ENCODE measurements at places on chromosomes 16 and 17.

- H3K27ac ChIP-seq: no peak overlapping the region
- H3K4me3 ChIP-seq: no peak overlapping the region
- DNase-seq: no peak
- peaks cover 50% of the 10 kb centered on the region for H3K4me1 ChIP-seq
- no peaks in the 10 kb centered on the region for H3K27me3 ChIP-seq
Measured at GRCh38 chr16:68082629-68083238, 2.4 kb upstream of the NFATC3 start.

DNA sequence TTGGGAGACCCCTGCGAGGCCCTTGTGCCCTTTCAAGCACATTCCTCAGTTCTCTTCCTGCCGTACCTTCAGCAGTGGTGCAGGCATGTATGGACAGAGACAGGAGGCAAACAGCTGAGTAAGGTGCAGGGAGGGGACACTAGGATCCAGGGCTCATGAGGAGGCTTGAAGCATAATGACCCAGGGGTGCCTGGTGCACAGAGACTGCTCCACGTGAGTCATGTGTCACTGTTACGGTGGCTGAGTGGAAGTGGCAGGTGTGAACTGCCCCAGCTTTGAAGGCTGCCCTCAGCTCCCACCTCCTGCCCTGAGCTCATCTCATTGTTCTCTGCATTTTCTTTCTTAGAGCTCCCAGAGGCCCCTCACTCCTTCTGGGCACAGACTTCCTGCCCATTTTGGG, 124.8 kb downstream of the NTN1 start:
- H3K4me1 ChIP-seq: peaks cover 5% of the 10 kb centered on the region
- H3K36me3 ChIP-seq: no peaks in the 10 kb centered on the region
- H3K4me3 ChIP-seq: no peak overlapping the region
- no peak overlapping the region for H3K27ac ChIP-seq
- H3K27me3 ChIP-seq: no peaks in the 10 kb centered on the region

DNA sequence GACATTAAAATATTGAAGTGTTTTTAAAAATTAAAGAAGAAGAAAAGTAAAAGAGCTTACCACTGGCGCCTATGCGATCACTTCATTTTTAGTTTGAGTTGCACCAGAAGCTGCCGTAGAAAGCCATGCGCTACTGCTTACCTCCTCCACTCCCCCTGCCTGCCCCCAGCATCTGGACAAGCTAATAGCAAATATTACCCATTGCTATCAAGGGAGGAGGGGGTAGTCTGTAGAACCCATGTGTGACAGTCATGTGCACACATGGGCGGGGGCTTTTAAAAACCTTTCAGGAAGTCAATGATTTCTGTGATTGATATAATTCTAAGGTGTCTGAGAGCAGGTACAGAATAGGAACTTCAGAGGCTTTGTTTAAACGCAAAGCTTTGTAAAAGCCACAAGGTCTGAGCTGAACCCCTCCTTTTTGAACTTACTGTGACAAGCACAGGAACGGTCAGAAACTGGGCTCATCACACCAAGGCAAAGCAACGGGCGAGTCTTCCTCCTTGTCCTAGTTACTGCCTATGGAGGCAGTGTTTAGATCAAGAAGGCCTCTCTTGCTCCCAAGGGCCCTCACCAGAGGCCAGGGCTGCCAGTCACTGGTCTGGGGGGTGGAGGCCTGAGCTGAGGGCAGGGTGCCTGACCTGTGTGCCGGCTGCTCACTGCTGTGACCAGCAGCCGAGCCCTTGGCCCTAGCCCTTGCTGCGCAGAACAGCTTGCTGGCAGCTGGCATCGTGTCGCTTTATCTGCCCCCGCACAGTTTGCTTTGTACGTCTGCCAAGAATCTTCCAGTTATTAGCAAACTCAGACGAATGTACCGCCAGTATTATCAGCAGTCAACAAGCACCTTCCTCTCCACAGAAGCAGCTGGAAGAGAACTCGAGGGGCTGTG, 15.0 kb downstream of the GINS2 start:
- H3K27ac ChIP-seq: peak overlapping the region; percentile 51
- peaks cover 34% of the 10 kb centered on the region for H3K4me1 ChIP-seq
- H3K36me3 ChIP-seq: peaks cover 80% of the 10 kb centered on the region
- H3K27me3 ChIP-seq: no peaks in the 10 kb centered on the region
- peak; percentile 81 for DNase-seq

- peak overlapping the region; percentile 64 for H3K27ac ChIP-seq
- H3K27me3 ChIP-seq: no peaks in the 10 kb centered on the region
- H3K4me1 ChIP-seq: peaks cover 50% of the 10 kb centered on the region
- DNase-seq: peak; percentile 67
- H3K36me3 ChIP-seq: peaks cover 8% of the 10 kb centered on the region
Measured at GRCh38 chr16:14559809-14560241, 70.2 kb downstream of the PARN start.

GRCh38 chr17:80053102-80053501, 16.7 kb downstream of the CCDC40 start:
- H3K4me3 ChIP-seq: no peak overlapping the region
- H3K27me3 ChIP-seq: no peaks in the 10 kb centered on the region
- peak; percentile 48 for DNase-seq
- no peak overlapping the region for H3K27ac ChIP-seq
- H3K4me1 ChIP-seq: no peaks in the 10 kb centered on the region

DNA sequence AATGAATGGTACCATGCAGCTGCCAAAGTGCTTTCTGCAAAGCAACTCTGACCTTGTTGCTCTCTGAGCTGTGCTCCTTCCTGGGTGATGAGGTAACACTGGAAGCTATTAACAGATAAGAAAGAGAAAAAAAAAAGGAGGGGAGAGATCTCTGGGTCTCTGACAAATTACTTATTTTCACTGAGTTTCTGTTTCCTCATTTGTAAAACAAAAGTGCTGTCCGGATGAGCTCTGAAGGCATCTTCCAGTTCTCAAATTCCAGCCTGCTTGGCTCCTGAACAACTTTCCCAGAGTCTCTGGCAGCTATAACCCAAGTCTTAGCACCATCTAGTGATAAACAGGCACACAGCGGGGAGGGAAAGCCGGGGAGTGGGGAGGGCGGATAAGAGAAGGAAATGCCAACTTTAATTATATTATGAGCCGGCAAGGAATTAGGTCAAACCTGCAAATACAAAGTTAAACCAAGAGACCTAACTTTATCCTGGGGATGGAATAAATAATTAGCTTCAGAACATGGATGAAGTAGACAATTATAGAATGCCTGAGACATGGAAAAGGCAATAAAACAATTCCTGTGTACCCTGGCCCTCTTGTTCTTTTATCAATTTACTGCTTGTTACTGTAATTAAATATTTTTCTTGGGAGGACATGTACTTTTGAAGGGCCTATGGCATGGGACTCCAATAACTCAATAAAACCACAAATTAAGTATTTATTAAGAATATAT, 61.3 kb upstream of the KIFC3 start:
- H3K36me3 ChIP-seq: no peaks in the 10 kb centered on the region
- H3K4me3 ChIP-seq: no peak overlapping the region
- H3K27me3 ChIP-seq: no peaks in the 10 kb centered on the region
- H3K4me1 ChIP-seq: peaks cover 3% of the 10 kb centered on the region
- DNase-seq: peak; percentile 88

- H3K27ac ChIP-seq: no peak overlapping the region
- DNase-seq: no peak
- peaks cover 44% of the 10 kb centered on the region for H3K4me1 ChIP-seq
- peaks cover 3% of the 10 kb centered on the region for H3K27me3 ChIP-seq
Measured at GRCh38 chr17:38602453-38602852, 3.3 kb downstream of the SRCIN1 start.

GRCh38 chr16:19898924-19899604, 14.4 kb upstream of the GPRC5B start:
- no peaks in the 10 kb centered on the region for H3K4me1 ChIP-seq
- no peak overlapping the region for H3K4me3 ChIP-seq
- peaks cover 15% of the 10 kb centered on the region for H3K27me3 ChIP-seq
- H3K36me3 ChIP-seq: no peaks in the 10 kb centered on the region

DNA sequence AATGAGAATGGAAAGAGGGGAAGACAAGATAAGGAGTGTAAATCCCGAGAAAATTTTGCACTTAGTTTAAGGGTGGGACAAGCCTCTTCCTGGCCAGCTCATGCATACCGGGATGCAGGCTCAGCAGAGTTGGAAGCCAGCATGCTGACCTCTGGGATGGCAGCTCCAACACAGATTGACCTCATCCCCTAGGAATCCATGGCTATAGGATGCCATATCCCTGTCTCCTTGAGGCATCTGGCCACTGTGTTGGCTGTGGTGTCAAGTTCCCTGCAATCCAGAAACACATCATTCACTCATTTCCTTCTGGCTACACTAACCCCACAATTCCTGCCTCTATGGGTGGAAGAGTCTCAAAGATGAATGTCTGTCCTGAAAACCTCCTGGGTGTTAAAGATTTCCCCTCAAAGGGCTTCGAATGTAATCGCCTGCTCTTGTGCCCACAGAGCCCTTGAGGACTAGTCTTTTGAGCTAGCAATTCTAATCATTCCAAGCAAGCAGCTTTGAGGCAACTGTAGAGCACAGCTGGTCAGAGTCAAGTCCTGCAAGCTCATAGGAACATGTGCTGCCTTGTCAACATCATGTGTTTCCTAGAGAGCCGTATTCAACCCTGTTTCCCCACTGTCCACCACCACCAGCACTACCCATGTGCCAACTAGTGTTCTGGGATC, 141.4 kb downstream of the PMP22 start:
- H3K27me3 ChIP-seq: no peaks in the 10 kb centered on the region
- no peaks in the 10 kb centered on the region for H3K36me3 ChIP-seq

DNA sequence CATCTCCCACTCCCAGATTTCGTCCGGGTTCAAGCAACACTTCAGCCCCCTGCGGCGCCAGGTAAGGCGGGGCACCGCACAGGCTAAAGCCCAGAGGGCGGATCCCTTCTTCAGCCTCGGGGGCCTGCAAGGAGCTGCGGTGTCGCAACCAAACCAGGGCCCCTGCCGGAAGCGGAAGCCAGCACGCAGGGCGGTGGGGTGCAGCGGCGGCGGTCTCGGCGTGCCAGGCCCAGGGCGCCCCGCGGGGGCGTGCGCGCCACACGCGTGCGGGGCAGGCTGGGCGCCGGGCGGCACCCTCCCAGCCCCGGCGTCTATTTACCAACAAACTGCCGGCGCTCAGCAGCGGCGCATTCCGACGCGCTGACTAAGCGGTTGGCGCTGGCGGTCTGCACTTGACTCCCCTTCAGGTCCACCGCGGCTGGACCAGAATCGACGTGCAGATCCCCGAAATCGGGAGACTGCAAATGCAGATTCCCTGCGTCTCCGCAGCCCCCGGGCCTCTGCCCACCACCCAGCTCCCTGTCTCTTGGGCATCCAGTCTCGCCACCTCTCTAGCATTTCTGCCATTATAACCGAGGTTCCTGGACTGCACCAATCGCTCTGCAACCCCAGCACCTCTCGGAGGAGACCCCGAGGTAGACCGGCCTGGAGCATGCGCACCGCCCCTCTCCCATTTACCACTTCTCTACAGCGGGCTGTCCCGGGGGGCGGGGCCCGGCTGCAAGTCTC, 421 bp upstream of the DLX4 start:
- peaks cover 48% of the 10 kb centered on the region for H3K4me1 ChIP-seq
- no peak overlapping the region for H3K27ac ChIP-seq
- DNase-seq: peak; percentile 52

GRCh38 chr17:63433746-63434591, 12.1 kb downstream of the CYB561 start:
- peaks cover 81% of the 10 kb centered on the region for H3K4me1 ChIP-seq
- H3K27ac ChIP-seq: peak overlapping the region; percentile 47
- peak; percentile 50 for DNase-seq
- H3K36me3 ChIP-seq: no peaks in the 10 kb centered on the region
- no peaks in the 10 kb centered on the region for H3K27me3 ChIP-seq

GRCh38 chr16:48378836-48379235, 6.4 kb downstream of the SIAH1 start:
- H3K27me3 ChIP-seq: no peaks in the 10 kb centered on the region
- H3K4me1 ChIP-seq: peaks cover 100% of the 10 kb centered on the region
- no peaks in the 10 kb centered on the region for H3K36me3 ChIP-seq
- no peak for DNase-seq
- no peak overlapping the region for H3K27ac ChIP-seq
- no peak overlapping the region for H3K4me3 ChIP-seq

DNA sequence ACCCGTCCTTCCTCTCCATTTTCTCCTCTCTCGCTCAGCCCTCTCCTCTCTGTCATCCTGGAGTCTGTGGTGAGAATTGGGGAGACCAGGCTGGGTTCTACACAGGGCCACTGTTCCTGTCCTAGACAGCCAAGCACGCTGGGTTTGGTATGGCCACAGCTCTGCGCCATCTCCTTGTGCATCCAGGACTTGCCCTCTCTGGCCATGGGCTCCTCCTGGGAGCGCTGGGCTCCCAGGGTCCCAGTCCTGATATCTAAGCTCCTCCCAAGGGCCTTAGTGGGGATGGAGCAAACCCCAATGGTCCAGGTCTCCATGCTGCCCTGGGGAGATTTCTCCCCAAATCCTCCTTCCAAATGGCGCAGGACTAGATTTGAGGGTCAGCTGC, 27.2 kb upstream of the ITGA3 start:
- H3K36me3 ChIP-seq: no peaks in the 10 kb centered on the region
- no peaks in the 10 kb centered on the region for H3K27me3 ChIP-seq
- no peak for DNase-seq
- peaks cover 18% of the 10 kb centered on the region for H3K4me1 ChIP-seq
- no peak overlapping the region for H3K27ac ChIP-seq

DNA sequence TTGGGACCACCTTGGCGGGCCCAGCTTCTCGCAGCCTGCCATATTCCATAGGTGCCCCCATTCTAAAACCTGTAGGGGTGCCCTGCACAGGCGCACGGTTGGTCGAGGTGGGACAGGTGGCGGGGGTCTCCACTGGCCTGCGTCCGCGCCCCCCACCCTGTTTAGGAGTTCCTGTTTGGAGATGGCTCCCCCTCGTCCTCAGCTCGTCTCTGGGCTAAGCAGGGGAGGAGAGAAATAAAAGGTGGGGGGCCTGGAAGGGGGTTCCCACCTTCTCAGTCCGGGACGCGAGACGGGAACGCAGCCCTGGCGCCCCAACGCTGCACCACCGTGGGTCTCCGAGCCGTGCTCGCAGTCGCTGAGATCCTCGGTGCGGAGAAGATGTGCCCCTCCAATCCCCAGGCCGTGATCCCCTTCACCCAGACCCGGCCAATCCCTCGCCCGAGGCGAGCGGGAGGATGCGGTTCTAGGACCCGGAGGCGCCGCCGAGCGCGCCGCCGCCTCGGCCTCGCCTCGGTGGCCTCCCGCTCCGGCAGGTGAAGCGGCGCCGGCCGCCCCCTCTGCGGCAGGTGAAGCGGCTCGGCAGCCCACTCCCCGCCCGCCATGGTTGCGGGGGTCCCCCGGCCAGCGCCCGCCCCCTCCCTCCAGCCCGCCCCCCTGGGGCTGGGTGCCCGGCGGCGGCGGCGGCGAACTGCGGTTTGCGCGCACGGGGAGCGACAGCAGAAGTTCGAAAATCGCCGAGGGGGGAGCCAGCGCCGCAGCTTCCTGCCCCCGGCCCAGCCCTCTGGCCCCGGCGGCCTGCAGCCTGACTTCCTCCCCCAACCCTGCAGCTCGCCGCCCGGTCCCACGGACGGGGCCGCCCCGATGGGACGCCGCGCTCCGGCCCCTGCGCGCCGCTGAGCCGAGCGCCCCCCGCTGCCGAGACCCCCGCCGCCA, at the start of gene FMNL1:
Gene FMNL1 (plus strand): TSS at position 805 of the 933 bp plus-strand sequence. CDS start 240 bp downstream, outside the sequence.
- H3K36me3 ChIP-seq: no peaks in the 10 kb centered on the region
- H3K27ac ChIP-seq: peak within 1 kb of the TSS; percentile 85
- peak; percentile 68 for DNase-seq
- H3K27me3 ChIP-seq: peaks cover 10% of the 10 kb centered on the region
- H3K4me1 ChIP-seq: peaks cover 34% of the 10 kb centered on the region
- peak within 1 kb of the TSS; percentile 79 for H3K4me3 ChIP-seq
